ENCODE measurements at places on chromosomes 16 and 17. TPM values are rescaled to one million over a fixed set of nuclear protein-coding genes. Genes with fewer than 3 reads are reported as not detected.

CCL13 gene
- polyA plus RNA-seq, result not detected

TPSD1 gene
- not detected for polyA plus RNA-seq

ABCA9 gene
- 0.02 TPM for polyA plus RNA-seq

CA7 gene
- polyA plus RNA-seq, result not detected

ZNF594 gene
- 0.60 TPM for polyA plus RNA-seq

CIBAR2 gene
- not detected for polyA plus RNA-seq

TEX19 gene
- polyA plus RNA-seq, result not detected

LRRC37A gene
- polyA plus RNA-seq, result 0.35 TPM

HS3ST2 gene
- 21.5 TPM for polyA plus RNA-seq

NEUROD2 gene
- polyA plus RNA-seq, result not detected

ZNF423 gene
- 0.01 TPM for polyA plus RNA-seq

ITGA2B gene
- 0.32 TPM for polyA plus RNA-seq

RAMP2 gene
- 0.08 TPM for polyA plus RNA-seq

ITGB3 gene
- polyA plus RNA-seq, result 0.20 TPM

TMEM170A gene
- 12.2 TPM for polyA plus RNA-seq

SPAG9 gene
- polyA plus RNA-seq, result 24.0 TPM

FBXL16 gene
- 0.53 TPM for polyA plus RNA-seq
